ENCODE measurements at places on chromosomes 3 and 15.

DNA sequence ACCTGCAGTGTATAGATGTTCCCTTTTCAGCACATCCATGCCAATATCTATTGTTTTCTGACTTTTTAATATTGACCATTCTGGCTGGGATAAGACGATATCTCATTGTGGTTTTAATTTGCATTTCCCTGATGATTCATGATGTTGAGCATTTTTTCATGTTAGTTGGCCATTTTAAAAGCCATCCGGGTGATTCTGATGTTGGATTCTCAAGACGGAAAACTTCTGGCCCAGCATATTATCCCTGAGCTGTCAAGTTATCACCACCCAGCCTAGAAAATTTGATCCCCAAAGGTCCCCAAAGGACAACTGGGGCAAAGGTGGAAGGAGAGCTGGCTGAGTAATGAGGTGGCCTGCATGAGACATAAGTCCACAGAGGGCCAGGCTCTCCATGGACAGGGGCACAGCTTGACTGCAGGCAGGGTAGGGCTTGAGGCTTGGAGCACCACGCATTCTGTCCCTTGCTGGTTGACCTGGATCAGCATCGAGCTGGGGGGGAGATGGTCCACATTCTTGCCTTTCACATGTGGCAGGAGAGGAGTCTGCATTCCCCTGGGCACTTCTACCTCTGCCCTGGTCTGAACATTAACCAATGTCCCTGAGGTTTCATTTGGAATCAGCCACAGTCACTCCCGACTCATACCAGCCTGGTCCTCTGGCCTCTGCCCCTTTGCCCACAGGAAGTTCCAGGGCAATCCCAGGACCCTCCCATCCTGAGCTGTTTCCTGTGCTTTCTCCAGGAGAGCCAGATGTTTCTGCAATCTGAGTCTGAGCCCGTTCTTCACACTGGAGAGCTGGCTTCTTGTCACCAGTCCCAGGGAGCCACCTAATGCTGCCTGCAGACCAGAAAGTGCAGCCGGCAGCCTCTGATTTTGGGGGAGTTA lies 69.2 kb downstream of the ISG20 start:
- no peak for DNase-seq

DNA sequence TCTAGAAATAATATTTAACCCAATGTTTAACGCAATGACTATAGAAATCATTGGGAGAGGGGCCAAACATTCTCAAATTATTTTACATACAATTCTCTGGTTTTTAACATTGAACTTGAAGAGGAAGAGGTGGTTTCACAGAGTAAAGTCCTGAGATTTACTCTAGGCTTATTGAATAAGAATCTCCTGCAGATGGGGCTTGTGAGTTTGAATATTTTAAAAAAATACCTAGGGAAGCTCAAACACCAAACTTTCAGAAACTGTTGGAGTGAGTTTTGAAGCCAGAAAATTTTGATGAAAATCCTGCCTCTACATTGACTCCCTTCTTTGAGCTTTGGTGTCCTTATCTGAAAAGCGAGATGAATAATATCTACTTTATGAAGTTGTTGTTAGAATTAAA lies 906.6 kb downstream of the TUSC7 start:
- no peak for DNase-seq

DNA sequence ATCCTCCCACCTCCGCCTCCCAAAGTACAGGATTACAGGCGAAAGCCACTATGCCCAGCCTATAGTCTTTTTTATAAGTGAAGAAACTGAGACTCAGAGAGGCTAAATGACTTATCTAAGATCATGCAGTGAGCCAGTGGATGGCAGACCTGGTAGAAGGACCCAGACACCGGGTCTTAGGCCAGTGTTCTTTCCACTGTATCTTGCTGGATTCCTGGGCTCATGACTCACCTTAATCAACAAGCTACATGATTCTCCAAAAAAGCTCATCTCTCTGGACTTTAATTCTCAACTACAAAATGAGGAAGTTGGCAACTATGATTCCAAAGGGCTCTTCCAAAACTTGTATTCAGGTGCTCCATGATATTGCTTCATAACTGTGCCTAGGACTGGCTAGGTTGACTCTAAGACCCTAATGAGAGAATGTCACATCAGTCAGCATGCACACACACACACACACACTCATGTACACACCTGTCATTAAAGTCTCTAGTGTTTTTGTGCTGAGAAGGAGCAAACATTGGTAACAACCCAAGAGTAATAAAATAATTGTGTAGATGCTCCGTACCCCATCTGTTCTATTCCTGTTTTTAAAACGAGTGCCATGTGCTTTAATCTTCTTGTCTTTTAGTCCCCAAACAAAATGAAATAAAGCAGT lies 89.7 kb upstream of the SLC4A7 start:
- DNase-seq: no peak

DNA sequence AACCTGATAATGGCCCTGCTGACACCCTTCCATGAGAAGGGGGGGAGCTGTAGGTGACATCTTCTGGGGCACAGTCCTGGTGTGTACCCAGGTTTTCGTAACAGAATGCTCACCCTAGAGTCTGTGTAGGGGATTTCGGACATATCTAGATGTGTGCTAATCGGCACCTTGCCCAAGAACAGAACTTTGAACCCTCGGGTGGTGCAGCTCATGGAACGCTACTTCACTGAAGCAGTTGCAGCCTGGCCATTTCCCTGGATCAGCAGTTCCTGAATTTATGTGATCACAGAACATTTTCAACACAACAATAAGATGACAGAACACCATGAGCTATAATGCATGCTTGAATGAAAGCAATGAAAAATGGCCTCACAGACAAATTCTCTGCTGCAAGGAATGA lies 57.5 kb upstream of the MUC13 start:
- DNase-seq: no peak

- DNase-seq: no peak
These were observed at the start of gene GPR171 for GRCh38 chr3:151203051-151203420. Gene GPR171 (minus strand): TSS chr3:151203216. CDS start chr3:151199386, 3,830 bp downstream.

GRCh38 chr15:36126194-36126593 lies 453.2 kb upstream of the CDIN1 start:
- DNase-seq: no peak

- DNase-seq: no peak
These were observed 52.0 kb downstream of the TPRA1 start for GRCh38 chr3:127538569-127538968.
